ENCODE measurements at places on chromosomes 5 and 9.

GRCh38 chr9:30301271-30301963 is 2083.0 kb upstream of the ACO1 start:
- DNase-seq = no peak

- no peak for DNase-seq
Observed at GRCh38 chr5:72852356-72852755, 35.9 kb downstream of the TNPO1 start.

DNA sequence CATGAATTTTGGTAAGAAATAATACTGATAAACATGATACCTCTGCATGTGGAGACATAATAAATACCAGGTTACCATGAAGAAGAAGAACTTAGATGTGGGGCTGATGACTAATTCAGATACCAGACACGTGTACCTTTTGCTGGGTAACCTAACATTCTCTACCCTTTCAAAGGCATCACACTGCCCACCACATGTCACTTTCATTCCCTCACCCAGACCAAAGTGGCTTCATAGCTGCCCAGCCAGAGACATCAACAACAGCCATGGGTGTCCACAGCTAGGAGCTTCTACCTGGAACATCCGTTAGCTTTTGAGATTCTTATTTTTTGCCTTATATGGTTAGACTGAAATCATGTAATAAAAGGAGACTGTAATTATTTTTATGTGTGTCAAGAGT is 396.8 kb downstream of the MED10 start:
- DNase-seq = no peak

DNA sequence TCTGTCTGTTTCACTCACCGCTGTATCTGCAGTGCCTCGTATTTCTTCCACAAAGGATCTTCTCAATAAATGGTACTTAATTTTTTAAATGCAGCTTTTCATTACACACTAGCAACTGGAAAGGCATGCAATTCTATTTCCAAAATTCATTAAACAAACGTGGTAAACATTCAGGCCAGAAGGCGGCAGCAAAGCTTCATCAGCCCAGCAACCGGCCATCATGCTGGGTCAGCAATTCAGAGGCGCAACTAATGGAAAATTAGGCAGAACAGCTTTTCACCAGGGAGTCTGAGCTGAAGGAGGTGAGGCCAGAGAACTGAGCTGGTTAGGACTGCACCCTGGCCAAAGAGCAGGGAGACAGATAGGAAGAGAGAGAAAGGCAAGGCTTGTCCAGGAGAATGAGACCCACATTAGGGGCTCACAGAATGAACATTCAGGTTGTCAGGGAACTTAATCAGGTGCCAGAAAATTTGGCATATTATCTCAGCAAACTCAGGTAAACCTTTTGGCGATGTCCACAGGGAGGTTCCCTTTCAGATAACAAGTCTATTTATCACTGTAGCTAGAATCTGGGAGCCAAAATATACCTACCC is 17.7 kb upstream of the RNF180 start:
- peak; percentile 39 for DNase-seq

GRCh38 chr5:74324556-74324955 is 316.0 kb downstream of the ENC1 start:
- DNase-seq = no peak

DNA sequence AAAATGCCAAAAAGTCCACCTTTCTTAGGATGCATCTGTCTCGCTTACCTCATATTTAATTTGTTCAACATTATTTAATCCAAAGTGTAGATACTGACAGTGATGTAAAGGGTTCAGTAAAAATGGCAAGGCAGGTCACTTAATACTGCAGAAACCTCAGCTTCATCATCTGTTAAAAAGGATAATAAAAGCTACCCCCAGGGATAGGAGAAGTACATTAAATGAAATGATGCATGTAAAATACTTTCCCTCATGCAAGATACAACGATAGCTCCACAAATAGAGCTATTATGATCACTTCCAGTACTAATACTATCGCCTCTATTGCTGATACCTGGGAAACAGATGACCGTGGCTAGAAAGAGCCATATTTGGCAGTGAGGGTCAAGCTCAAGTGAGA is 82.9 kb downstream of the SLC1A1 start:
- DNase-seq = no peak

DNA sequence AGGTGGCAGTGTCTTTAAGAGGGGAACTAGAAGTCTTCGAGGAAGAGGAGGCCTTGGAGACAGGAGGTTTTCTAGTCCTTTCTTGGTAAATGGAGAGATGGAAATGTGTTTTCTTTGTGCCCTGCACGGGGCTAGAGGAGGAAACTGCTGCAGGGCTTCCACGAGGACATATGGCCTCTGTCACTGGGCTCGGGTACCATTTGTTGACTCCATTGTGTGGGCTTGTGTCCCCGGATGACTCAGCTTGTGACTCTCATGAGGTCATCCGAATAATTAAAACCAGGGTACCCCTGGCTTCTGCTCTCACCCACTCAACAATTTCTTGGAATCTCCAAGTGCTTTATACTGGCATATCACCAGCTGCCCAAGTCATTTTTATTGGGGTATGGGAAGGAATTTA is 261.7 kb downstream of the KIF4B start:
- DNase-seq = no peak

DNA sequence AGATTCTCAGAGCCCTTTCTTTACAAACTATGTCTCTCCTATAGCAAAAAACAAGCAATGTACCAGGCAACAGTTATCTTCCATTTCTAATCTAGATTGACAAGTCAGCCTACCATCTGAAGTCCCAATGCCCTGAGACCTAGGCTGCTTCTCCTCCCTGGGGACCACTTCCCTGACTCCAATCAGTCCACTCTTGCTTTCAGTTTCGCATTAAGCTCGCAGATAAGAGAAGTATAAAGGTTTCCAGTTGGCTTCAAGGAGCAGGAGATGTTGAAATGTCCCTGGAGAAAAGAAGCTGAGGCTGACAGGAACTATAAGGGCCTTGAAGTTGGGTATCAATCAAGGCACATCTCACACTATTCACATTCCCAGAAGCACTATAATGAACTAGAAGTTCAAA is 32.3 kb downstream of the ERP44 start:
- no peak for DNase-seq

DNA sequence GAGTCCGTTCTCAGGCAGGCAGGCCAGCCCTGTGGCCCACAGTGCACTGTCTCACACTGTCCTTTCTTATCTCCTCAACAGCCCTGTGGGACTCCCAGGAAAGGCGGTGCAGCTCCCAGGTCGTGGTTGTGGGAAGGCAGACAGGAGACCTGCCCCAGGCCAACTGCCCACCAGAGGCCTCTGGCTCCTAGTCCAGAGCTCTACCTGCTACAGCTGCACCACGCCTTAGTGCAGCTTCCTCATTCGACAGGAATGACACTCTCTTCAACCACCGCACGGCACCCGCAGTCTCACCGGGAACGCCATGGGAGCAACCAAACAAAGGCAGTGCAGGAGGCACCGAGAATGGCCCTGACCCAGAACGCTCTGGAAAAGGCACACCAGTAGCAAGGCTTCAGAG is 25.3 kb downstream of the CAMSAP1 start:
- no peak for DNase-seq

- DNase-seq = no peak
Observed at GRCh38 chr9:79200336-79200735, 371.4 kb upstream of the TLE4 start.

DNA sequence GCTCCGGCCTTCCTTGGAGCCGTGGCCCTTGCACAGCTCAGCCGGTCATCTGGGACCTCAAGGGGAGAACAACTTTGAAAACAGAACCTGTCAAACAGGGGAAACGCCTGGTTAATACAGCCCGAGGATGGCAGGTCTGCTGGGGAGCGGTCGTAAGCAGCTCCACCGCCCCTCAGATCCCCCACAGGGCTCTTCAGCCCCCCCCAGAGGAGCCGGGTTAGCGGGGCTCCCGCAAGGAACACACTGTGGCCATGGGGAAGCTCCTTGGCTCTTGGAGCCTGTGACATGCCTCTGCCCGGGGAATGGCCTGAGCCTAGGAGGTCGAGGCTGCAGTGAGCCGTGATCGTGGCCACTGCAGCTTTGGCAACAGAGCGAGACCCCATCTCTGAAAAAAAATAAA is 6.8 kb downstream of the TMEM250 start:
- no peak for DNase-seq

DNA sequence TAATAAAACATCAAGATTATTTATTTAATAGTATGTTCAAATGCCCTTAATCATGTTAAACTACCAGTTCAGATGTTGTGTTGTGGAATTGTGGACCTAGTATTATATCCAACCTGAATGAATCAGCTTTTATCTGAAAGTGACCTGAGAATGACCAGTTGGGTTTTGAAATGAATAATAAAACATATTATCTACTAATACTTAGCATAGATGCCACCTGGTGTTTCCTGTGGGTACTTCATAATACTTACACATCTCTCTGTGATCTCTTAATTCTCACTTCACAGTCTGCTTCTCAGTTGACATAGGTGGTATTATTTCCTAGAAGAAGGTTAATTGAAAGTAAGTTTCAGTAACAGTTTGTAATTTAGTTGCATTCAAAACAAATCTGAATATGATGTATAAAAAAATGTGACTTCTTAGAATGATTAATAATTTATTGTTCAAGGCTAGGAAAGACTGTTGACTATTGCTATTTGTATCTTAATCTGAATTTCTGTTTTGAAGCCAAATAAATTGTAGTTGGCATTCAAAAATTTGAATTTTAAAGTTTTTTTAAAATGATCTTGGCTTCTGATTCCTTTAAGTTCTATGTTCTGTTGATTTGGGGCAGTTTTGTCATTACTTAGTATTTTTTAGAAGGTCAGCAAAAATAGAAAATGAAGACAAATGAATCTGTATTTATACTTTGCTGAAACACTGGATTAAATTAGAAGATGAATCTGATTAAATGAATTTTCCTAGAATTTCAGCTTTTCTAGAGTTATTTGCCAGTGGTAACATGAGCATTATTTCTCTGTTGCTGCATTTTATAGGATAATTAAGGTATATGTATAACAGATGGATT is 48.2 kb downstream of the KIF2A start:
- no peak for DNase-seq

- DNase-seq = no peak
Observed at GRCh38 chr5:66351813-66352212, 207.7 kb downstream of the SREK1 start.

DNA sequence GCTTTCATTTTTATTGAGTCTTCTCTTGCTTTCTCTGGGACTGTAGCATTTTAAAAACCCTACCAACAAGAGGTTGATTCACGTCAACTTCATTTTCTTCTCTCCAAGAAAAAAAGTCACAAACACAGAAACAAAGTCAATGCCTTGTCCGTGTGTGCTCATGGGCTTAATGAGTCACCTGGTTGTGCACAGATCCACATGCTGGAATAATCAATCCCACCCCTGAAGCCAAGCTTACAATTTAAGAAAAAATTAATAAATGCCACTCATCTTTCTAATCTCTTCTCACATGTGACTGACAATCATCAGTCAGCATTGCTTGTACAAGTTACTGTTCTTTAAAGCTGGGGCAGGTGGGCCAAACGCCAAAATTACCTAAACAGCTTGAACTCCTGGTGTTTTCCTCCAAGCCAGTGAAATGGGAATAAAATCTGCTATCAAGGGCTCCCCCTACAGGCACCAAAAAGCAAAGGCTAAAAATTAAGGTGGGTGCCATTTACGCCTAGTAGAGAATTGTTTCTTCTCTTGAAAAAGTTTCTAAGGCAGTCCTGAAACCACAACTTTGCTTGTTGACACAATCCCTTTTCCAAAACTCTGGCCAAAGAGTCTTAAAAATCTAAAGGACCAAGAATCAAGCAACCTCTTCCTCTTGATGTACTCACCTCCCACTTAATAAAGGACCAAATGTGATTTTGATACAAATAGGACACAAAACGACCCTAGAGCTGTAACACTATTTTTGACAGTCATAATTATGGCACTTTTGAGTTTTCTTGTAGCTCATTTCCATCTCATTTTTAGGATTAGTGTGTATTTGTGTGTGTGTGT is 21.3 kb downstream of the TRMO start:
- DNase-seq = no peak

- DNase-seq = no peak
Observed at GRCh38 chr5:73637565-73637964, 11.6 kb downstream of the ARHGEF28 start.

DNA sequence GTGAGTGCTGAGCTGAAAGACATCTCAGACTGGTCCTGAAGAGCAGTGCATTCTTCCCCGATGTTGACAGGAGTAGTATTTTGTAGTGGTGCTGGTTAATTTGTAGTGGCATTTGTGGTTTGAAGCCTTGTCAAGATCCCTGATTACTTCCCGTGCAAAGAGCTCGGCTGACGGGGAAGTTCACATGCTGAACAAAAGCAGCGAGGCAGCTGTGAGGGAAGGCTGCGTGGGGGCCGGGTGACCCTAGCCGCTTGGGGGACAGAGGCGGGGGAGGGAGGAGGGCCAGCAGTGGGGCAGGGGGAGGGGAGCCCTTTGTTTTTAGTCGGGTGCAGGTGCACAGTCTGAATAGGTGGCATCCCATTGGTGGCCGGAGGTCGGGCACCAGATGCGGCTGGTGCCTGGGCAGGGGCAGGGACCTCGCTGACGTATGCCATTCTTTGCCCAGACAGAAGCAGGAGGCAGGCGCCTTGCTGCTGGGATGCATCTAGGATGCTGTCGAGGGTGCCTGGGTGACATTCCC is 64.7 kb downstream of the CRB2 start:
- DNase-seq = no peak

DNA sequence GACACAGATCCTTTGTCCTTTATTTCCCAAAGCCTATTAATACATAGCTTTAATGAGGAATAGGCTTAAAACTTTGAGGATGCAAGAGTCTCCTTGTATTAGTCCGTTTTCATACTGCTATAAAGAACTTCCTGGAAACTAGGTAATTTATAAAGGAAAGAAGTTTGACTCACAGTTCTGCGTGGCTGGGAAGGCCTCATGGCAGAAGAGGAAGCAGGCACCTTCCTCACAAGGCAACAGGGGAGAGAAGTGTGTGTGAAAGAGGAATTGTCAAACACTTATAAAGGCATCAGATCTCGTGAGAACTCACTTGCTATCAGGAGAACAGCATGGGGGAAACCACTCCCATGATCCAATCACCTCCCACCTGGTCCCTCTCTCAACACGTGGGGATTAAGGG is 5.4 kb upstream of the CLK4 start:
- no peak for DNase-seq

DNA sequence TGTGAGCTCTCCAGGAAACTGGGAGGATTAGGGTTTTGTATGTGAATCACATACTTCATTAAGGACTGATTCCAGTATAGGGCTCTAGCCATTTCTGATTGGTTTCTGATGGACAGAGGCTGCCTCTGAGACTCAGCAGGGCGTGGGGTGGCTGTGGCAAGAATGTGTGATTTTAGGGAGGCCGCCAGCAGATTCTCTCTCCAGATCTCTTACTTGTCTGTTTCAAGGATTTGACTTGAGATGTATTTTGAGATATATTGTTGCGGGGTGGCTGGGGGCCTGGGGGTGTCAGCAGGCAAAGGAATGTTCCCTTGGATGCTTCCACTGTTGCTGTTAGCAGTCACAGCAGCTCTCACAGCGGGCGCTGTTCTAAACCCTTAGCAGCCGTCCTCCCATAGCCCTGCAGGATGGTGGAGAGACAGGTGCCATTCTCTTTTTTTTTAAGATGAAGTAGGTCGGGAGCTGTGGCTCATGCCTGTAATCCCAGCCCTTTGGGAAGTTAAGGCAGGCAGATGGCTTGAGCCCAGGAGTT is 8.0 kb upstream of the HNRNPAB start:
- DNase-seq = no peak

Measured in progenitor cell of endocrine pancreas (in vitro differentiated cells).